G401 (cell line): ENCODE measurements at places on chromosomes 2 and 18. TPM values are rescaled to one million over a fixed set of nuclear protein-coding genes. Genes with fewer than 3 reads are reported as not detected.

- no peak for DNase-seq
Observed at GRCh38 chr2:85063981-85064599, 69.1 kb upstream of the TCF7L1 start.

GRCh38 chr18:7632152-7633098 lies 65.3 kb downstream of the PTPRM start:
- no peak for DNase-seq

DNA sequence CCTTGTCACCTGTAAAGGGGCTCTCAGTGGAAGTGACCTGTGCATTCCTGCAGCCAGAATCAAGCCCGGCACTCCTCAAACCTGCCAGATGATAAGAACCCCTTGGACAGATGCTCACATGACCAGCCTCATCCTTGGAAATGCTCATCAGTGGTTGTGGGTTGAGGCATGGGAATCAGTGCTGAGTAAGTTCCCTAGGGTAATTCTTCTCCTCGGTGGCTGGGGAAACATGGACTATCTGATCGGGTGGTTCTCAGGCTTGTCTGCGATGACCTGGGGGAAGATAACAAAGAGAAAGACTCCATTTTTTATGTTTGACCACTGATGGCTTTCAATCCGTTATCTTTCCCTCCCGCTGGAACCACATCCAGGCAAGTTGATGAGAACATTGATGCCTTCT lies 84.0 kb downstream of the SPP2 start:
- DNase-seq: no peak

- DNase-seq: peak; percentile 40
Observed at GRCh38 chr2:157264099-157264498, 6.6 kb downstream of the GALNT5 start.

- DNase-seq: no peak
Observed at GRCh38 chr2:56803596-56803995, 619.8 kb downstream of the CCDC85A start.

DNA sequence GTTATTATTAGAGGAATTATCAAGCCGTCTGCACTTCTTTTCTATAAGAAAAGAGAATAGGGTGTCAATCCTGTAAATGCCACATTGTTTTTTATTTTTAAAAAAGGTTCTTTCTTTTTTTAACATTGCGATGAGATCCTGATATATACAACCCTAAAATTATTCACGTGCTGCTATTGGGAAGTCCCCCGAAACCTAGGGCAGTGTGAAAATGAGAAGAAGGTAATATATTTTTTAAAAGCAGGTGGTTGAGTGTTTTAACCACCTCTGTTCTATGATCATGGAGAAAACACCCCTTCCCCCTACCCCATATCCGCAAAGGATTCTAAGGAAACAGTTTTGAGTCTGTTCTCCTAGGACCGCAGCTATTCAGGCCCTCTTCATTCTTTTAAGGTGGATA lies 94.5 kb upstream of the KLHL14 start:
- no peak for DNase-seq

GRCh38 chr18:59516356-59517155 lies 157.5 kb upstream of the LMAN1 start:
- DNase-seq: no peak

DNA sequence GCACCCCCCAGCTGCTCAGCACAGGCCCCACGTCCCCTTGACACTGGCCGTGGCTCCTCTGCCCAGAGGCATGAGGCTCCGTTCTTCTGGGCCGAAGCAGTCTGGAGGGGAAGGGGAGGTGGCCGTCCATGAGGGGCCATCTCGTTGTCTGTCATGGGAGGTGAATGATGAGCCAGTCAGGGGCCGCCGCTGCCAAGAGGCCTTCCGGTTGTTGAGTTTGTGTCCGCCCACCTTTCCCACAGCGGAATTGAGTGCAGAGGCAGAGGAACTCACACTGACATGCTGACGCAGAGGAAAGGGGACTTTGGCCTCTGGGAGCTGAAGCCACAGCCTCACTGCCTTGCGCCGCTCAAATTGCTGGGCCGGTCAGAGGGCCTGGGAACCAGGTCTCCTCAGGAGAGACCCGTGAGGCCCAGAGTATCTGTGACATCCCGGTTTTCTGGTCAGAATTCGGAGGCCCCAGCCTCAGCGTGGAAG lies 268.4 kb downstream of the ATAD2B start:
- no peak for DNase-seq

- no peak for DNase-seq
Observed at GRCh38 chr2:177698281-177698680, 305.7 kb downstream of the AGPS start.

GRCh38 chr18:32937597-32937996 lies 164.8 kb upstream of the KLHL14 start:
- no peak for DNase-seq

DNA sequence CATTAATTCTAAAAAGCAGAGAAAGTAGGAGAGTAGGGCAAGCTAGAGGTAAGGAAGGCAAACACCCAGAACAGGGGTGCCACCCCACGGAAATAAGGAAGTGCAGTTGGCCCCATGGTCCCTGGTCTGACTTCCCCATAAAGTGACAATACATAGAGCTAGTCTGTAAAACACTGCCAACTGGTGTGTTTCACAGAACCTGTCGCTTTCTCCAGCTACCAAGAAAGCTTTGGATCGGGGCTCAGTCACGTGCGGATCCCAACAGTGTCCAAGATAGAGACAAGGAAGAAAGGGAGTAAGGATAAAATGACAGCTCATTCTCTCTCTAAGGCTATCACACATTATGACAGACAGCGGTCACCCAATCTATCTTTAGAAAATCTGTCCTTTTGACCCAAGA lies 36.4 kb downstream of the TBC1D8 start:
- no peak for DNase-seq

- no peak for DNase-seq
Observed at GRCh38 chr2:128797937-128798336, 479.3 kb upstream of the HS6ST1 start.

GRCh38 chr2:36587556-36587955 lies 10.4 kb downstream of the FEZ2 start:
- no peak for DNase-seq

Gene CNDP1
- not detected in 2 replicates for total RNA-seq

Gene GALNT13
- total RNA-seq: 10.5 and 22.8 TPM in 2 replicates
